CD4-positive, alpha-beta T cell treated with Interleukin-4 for 4 hours (primary cell): ENCODE measurements at places on chromosomes 2 and 18.

DNA sequence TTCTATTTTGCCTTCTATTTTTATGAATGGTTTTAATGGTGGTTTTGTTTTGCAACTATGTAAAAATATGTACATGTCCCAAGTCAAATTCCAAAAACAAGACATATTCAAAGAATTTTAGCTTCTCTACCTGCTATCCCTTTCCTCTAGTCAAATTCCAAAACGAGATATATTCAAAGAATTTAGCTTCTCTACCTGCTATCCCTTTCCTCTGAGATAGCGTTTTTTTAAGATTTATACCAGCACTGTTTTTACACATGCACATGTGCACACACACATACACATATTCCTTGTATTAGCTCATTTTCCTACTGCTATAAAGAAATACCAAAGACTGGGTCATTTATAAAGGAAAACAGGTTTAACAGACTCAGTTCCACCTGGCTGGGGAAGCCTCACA, 199.1 kb upstream of the ARL4C start:
- DNase-seq, result no peak

- DNase-seq, result no peak
These were observed 676.6 kb downstream of the TDRD15 start for GRCh38 chr2:21800356-21800755.

GRCh38 chr2:37617119-37617892, 54.1 kb downstream of the CDC42EP3 start:
- DNase-seq, result no peak

DNA sequence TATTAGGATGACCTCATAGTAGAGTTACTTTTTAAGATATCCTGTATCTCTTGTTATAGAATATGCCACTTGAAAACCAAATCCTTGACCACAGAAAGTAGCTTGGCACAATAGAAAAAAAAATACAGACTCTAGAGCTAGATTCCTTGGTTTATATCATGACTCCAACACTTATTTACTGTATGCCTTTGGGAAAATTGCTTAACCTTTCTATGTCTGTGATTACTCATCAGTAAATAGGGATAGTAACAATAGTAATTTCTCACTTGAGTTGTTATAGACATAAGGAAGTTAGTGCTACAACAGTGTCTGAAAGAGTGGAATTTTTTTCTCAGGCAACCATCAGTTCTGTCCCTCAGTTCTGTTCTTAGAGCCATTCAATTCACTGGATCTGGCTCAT, 193.8 kb downstream of the GULP1 start:
- DNase-seq, result no peak

- no peak for DNase-seq
These were observed 79.2 kb downstream of the SETBP1 start for GRCh38 chr18:44759925-44760342.

GRCh38 chr2:195560209-195560895, 96.7 kb upstream of the SLC39A10 start:
- no peak for DNase-seq

DNA sequence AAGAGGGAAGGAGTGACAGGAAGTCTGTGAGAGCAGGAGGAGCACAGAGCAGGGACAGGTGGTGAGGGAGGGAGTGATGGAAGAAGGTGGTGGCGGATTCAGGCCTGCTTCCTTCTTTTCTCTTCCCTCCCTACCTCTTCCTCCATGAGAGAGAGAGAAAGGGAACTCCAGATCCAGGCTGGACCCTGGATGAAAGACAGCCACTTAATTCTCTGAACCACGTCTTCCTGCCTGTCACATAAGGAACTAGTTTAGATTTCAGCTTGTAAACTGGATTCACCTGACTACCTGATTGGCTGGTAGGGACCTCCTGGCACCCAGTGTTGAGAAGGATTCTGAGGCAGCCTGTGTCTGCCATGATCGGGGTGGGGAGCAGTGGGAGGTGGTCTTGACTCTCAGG, 48.9 kb downstream of the PAX8 start:
- no peak for DNase-seq

- DNase-seq, result no peak
These were observed 100.7 kb downstream of the LYPD6 start for GRCh38 chr2:149430743-149431736.

- DNase-seq, result no peak
These were observed 132.9 kb downstream of the MYO5B start for GRCh38 chr18:50061876-50062517.

DNA sequence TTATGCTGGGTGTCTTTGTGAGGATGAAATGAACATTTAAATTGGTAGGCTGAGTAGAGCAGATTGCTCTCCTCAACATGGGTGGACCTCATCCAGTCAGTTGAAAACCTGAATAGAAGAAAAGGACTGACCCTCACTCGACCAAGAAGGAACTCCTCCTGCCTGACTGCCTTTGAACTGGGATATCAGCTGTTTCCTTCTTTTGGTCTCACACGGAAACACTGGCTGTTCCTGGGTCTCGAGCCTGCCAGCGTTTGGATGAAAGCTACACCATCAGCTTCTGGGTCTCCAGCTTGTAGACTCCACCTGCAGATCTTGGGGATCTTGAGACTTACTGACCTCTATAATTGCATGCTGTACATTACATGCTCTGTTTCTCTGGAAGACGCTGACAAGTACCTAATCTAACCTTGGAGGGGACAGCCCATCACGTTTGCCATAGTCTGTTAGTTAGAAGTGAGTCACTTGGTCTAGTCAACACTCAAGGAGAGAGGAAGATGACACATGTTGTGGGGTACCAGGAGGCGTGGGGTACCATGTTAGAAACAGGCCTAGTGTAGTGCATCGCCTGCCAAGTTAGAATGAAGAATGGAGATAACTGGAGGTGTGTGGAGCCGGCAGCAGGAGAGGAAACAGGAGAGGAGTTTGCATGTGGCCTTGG, 267.0 kb downstream of the MREG start:
- DNase-seq, result no peak

- DNase-seq, result no peak
These were observed 407.9 kb downstream of the CPS1 start for GRCh38 chr2:210964141-210964764.

DNA sequence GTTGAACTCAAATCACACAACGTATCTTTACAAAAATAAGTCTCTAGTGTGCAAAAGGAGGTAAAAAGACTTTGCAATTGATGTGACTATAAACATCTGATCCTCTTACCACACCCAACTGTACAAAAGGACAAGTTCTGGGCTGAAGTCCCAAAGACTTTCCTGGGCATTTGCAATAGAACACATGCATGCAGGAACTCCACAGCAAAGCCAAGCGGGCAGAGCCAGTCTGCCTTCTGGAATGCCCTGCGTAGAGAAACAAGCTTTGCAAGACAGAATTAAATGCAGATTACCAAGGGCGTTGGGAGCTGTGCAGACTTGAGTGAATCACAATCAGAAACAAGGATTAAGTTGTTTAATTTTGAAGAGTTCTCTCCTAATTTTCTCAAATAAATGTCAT, 208.4 kb upstream of the ZNF521 start:
- no peak for DNase-seq

- DNase-seq, result no peak
These were observed 1293.7 kb upstream of the FAM98A start for GRCh38 chr2:34892766-34893165.

- peak; percentile 18 for DNase-seq
These were observed 87.1 kb upstream of the MCFD2 start for GRCh38 chr2:47002480-47003381.

- DNase-seq, result no peak
These were observed 5.5 kb downstream of the NPC1 start for GRCh38 chr18:23580677-23581367.

- peak; percentile 52 for DNase-seq
These were observed 568 bp downstream of the TMEM131 start for GRCh38 chr2:97995026-97995733.

GRCh38 chr2:68279691-68280090, 27.4 kb upstream of the PPP3R1 start:
- DNase-seq, result no peak

DNA sequence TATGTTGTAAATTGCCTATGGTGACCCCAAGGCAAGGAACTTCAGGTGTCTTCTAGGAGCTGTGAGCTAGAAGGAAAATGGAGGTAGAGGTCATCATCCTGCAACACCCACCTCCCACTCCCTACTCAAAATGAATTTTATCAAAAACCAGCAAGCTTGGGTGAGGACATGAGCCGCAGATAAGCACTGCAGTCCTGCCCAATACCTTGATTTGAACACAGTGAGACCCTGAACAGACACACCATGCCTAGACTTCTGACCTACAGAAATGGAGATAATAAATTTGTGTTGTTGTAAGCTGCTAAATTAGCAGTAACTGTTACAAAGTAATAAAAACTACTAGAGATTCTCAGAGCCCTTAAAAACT, 13.4 kb downstream of the MEX3C start:
- no peak for DNase-seq

- DNase-seq, result peak; percentile 53
These were observed 39.1 kb downstream of the TMEM163 start for GRCh38 chr2:134679745-134680144.

- DNase-seq, result no peak
These were observed 284.6 kb upstream of the UBE2E3 start for GRCh38 chr2:180695586-180696401.

- DNase-seq, result peak; percentile 24
These were observed 48.5 kb downstream of the MAP4K4 start for GRCh38 chr2:101745711-101746694.

- no peak for DNase-seq
These were observed 35.8 kb downstream of the SCTR start for GRCh38 chr2:119488245-119489214.

GRCh38 chr2:229445019-229445418, 173.9 kb upstream of the PID1 start:
- no peak for DNase-seq
